T-helper 1 cell (primary cell): ENCODE measurements at places on chromosomes 3 and 15.
A peak's percentile ranks its signal among the peaks of the same experiment; 100 is the strongest.

- no peak for DNase-seq
These were observed 26.4 kb upstream of the FAM107A start for GRCh38 chr3:58603606-58604005.

DNA sequence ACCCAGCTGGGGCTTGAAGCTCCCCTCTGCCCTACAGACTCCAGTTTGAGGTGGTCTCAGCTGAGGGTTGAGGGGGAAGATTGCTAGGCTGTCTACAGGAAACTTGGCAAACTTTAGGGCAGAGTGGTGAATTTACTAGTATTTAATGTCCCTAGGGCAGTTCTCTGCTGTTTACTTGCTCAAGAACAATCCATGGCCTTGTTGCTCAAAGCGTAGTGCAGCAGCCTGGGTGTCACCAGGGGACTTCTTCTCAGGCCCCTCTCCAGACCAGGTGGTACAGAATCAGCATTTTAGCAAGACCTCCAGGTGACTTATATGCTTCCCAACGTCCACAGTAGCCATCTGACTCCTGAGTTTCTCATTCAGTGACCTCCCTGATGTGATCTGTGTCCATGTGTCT, 188.9 kb downstream of the NR1D2 start:
- DNase-seq: no peak

DNA sequence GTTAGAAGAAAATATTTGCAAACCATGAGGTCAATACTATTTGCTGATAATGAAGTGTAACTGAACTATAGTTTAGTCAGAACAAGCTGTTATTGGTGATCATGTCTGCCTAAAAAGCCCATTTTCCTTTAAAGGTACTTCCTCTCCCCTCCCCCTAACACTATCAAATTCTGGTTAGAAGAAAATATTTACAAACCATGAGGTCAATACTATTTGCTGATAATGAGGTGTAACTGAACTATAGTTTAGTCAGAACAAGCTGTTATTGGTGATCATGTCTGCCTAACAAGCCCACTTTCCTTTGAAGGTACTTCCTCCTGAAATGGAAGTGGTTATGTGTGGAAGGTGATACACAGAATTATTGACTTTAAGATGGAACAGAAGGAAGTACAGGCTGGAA, 46.9 kb downstream of the PROS1 start:
- DNase-seq: no peak

- DNase-seq: no peak
These were observed 45.0 kb upstream of the PCSK6 start for GRCh38 chr15:101534376-101534970.

DNA sequence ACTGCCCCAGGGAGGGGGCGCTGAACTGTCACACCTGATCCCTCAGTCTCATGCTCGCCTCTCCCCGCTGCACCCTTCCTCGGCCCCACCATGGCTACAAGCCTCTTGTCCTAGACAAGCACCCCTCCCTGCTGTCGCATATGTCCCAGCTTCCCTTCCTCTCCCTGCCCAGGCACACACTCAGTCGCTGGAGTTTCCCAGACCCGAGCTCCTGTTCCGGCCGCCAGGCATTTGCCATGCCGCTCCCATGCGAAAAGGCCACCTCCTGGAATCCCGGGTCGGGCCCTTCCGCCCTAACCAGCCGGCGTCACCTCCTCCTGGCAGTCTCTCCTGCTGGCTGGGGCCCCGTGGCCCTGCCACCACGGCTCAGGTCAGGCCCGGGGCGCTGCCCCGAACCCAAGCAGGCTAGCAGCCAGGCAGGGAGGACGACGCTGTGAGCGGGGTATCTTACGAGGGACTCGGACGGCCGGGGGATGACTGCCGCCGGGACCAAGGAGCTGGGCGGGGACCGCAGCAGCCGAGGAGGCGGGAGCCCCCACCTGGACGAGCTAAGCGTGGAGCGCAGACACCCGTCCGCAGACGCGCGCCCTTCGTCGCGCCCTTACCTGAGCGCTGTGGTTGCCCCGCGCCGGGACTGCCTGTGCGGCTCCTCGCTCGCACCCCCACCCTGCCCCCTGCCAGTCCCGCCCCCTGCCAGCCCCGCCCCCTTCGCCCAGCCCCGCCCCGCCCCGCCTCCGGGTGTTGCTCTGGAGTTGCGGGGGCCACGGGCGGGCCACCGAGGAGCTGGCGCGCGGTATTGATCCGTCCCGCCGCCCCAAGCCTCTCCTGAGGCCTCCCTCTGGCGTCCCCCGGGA, at the start of gene ALS2CL:
ALS2CL (minus strand) TSS at position 642 of the 854 bp plus-strand sequence. CDS start 4,239 bp downstream, outside the sequence.
- peak; percentile 78 for DNase-seq
